ENCODE measurements at places on chromosomes 4 and X.

GRCh38 chr4:14887842-14888433 is 114.3 kb upstream of the CPEB2 start:
- DNase-seq: no peak

DNA sequence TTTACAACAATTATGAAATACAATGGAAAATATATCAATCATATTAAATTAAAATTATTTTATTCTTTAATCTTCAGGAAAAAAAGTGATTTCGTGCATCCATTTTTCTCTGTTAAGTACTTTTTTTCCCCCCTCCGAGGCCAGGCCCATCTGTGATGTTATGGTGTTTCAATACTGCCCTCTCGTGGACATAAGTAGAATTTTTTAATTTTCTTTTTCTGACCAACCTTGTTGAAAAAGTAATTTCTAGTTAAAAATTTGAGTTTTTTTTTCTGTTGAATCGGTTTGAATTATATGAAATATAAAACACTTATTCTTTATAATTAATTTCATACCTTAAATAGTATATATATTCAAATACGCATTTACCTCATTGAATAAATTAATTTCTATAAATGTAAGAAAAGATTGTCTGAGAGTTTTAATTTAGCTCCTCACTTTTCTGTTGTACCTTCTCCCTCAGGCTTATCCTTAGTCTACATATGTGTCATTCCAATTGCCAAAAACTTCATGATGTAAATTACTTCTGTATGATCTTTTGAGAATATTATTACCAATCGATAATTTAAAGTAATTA is 175.8 kb upstream of the TECRL start:
- DNase-seq: peak; percentile 24

GRCh38 chrX:153549807-153550206 is 32.4 kb downstream of the ATP2B3 start:
- DNase-seq: no peak

- peak; percentile 13 for DNase-seq
These were observed 54.3 kb downstream of the NRK start for GRCh38 chrX:105876658-105877057.

GRCh38 chr4:146640021-146640464 is 1.4 kb downstream of the POU4F2 start:
- DNase-seq: no peak

- no peak for DNase-seq
These were observed at the start of gene PWWP3B for GRCh38 chrX:106168107-106168506. Gene PWWP3B, plus strand, starts transcription at chrX:106168305. Its CDS starts 37,128 bp downstream, at chrX:106205433.

DNA sequence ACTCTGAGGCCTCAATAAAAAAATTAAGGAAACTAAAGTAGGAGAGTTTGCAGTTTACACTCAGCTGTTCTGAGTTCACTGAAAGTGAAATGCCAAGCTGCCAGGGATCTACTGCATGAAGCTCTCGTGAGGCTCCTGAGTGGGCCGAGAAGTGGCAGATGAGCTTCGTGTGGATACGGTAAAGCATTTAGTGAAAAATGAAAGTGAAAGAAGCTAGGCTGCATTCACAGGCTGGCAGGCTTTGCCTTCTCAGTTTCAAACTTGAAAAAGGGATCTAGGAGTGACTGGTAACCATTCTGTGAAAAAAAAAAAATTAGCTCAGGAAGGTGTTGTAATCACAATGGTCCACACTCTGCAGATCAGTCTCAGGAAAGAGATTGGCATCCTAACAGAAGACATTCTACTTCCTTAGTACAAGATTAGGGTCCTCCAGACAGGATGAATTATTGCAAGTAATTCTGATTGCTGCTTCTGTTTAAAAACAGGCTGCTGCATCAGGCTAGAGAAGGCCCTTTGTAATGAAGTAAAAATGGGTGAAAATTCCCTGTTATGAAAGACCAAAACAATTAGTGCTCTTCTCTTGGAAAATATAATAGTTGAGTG is 679.9 kb downstream of the RPA4 start:
- peak; percentile 90 for DNase-seq

DNA sequence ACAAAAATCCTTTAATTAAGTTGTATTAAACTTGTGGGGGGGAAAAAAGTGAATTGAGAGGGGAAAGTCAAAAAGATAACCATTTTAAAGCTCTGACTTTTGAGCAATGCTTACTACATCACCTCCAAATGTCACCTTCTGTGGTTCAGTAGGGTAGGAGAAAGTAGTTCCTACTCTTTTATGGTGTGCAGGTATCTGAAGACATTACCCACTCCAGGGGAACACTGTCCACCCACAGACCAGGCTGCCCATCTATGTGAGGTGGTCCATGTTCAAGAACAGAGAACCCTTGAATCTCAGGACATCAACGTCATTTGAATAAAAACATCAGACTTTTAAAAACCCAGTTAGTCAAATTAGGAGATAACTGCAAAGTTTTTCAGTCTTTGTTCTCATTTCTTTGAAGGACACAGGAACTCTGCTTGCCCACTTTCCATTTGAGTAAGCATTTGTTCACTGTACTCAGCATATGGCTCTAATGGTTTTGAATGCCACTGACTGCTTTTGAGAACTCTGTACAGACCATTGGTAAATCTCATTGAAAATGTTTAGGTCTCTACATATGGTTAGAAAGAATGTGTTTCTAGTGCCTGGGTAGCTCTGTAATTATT is 18.4 kb downstream of the NMU start:
- DNase-seq: no peak

DNA sequence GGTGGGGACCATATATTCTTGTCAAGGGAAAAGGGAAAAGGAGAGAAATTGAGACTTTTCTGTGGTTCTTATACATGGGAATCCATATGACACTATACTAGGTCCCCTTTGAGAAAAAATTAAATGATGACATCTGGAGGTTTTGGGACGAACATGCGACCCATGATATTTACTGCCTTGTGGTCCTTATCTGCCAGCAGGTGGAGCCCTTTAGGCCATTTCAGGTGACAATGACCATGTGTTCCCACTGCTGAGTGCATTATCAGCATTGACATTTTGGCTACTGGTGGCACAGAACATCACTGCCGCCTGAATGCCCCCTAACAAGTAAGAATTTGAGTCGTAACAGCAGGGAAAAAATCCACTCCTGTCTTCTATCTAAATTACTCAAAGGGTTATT is 843.4 kb downstream of the FSTL5 start:
- peak; percentile 68 for DNase-seq

DNA sequence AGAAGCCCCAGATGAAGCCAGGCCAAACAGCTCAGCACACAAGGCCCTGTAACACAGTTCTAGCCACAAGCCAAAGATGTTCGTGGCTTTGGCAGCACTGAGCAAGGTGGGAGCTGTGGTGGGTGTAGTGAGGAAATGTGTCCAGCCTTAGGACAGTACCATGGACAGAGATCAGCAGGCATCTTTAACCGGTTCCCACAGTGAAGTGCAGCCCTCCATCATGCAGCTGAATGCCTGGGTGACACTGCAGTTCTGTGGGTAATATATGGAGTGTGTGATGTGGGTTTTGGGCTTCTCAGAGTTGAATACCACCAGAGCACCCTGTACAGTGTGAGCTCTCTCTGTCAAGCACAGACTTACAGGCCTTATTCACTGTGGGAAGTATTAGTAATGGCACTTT is 6.0 kb upstream of the NEXMIF start:
- DNase-seq: no peak

GRCh38 chrX:106976416-106976815 is 23.6 kb downstream of the MORC4 start:
- DNase-seq: no peak

GRCh38 chr4:4781936-4782707 is 77.3 kb upstream of the MSX1 start:
- DNase-seq: peak; percentile 5

DNA sequence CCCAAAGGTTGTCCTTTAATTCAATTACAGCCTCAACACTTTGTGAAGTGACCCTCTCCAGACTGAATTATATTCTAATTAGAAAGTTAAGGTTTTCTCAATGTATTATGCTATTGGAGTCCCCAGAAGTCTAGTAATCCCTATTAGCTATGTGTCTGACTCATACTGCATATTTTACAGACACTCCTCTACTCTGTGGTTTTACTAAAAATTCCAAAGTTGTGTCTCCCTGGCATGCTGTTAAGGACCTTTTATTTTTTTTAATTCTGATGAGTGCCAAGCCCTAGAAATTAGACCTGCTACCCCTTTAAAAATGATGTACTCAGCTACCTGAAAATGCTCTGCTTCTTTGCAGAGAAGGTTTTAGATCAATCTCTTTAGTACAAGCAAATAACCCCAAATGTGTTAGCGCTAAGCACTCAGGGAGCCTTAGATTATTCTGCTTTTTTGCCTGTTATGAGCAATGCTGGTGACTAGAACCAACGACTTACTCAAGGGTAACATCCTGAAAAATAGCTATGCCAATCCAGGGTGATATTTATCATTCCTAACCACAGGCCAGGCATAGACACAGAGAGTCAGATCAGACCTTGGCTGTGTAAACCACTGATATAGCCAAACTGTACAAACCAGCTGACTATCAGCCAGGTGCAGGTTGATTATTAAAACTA is 26.1 kb upstream of the CXCL13 start:
- DNase-seq: no peak

GRCh38 chr4:88908003-88908402 is 149.0 kb downstream of the FAM13A start:
- DNase-seq: no peak

DNA sequence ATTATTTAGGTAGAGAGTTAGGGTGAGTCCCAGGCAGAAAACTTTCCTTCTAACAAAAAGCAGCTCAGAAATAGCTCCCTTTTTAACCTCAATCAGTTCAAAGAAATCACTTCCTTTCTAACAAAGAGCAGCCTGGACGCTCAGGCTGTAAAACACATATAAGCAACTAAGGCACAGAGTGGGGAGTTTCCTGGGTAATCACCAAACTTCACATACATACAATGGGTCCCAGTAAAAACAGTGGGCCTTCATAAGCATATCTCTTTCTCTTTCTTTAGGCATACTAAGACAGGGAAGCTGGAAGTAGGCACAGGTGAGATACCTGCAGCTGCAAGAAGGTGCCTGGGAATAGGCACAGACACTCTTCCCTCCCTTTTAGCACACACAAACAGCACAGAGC is 4.9 kb upstream of the NAF1 start:
- DNase-seq: no peak

- DNase-seq: peak; percentile 58
These were observed 68.0 kb upstream of the ATXN3L start for GRCh38 chrX:13387666-13388494.

DNA sequence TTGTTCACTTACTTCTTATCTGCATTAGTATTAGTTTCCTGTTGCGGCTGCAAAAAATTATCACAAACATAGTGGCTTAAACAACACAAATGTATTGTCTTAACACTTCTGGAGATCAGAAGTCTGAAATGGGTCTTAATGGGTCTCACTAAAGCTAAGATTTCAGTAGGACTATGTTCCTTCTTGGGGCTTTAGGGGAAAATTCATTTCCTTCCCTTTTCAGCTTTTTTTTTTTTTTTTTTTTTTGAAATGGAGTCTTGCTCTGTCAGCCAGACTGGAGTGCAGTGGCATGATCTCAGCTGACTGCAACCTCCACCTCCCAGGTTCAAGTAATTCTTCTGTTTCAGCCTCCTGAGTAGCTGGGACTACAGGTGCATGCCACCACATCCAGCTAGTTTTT is 78.1 kb upstream of the KLF3 start:
- peak; percentile 45 for DNase-seq

DNA sequence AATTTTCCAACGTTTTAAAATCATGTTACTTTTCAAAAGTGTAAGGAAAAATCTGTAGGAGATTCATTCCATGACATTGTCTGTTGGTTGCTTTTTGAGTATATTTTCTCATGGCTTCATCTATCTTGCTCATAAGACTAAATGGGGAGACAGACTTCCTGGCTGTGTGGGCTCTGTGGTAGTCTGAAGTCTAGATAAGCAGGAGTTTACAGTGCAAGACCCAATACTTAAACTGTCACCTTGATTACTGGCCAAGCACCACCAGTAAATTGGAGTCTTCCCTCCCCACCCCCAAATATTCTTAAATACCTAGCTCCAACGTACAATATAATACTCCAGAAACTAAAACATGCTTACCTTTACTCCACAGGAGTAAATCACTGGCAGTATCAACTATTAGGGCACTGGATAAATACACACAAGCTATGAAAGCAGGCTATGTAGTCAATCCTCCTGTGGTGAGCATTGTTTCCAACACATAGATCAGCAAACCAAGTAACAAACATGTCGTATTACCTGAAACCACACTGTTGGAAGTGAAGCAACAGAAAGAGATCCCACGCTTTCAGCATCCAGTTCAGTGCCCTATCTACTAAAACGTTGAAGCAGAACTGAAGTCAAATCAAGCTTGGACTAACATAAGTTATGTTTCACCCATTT is 6.2 kb downstream of the HNRNPD start:
- peak; percentile 51 for DNase-seq

DNA sequence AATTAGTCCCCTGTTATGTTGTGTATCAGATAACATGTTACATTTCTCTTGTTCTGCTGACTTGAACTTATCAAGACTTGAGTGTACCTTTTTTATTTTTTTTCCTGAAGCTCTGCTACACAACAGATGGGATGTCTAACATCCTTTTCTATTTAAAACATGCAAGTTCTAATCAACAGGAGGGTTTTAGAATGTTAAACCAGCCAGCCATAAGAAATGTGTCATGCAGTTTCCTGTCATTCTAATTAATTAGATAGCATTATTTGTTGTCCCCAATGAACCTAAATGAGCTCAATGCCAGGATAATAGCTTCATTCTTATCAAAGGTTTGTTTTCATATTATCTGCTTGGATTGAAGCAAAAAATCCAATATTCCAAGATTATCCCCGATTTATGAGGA is 958.2 kb downstream of the PCDH7 start:
- DNase-seq: no peak

DNA sequence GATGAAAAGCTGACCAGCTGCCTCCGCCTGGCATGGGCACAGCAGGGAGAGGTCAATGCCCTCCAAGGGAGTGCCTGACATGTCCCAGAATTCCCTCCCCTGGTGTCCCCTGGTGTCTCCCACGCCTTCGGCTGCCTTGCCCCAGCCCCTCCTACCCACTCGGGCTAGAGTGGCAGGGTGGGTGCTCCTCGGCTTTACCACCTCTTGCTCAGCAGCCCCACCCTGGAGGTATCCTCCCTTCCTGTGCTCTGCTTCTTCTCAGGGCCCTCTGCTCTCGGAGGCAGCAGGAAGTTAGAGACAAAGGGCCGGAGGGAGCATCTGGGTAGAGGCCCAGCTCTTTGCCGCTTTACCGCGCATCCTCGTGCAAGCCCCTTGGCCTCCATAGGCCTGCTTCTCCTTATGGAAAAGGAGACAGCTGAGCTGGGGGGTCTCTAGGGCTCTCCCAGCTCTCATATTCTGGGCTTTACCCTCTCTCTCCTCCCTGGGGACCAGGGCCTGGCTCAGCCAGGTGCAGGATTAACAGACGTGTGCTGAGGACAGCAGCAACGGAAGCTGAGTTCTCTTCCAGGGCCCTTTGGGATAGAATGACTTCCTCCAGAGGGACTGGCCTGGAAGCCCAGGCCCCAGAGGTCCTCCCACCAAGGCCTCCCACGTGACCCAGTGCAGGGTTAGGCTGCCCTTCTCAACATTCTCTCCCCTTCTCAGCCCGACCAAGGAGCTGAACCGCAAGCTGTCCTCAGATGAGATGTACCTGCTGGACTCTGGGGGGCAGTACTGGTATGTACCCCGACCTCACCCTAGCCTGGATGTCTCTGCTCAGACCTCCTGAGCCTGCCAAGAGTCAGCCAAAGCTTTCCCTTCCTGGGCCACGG is 17.2 kb downstream of the XPNPEP2 start:
- no peak for DNase-seq

GRCh38 chr4:38867478-38868058 is at the start of gene FAM114A1:
Gene FAM114A1, plus strand, starts transcription at chr4:38867806. Its CDS starts 10,273 bp downstream, at chr4:38878079.
- peak; percentile 36 for DNase-seq

- DNase-seq: no peak
These were observed 497.1 kb downstream of the SMARCA1 start for GRCh38 chrX:129026202-129026601.

- DNase-seq: no peak
These were observed 114.6 kb upstream of the ADGRL3 start for GRCh38 chr4:61085534-61085933.

- peak; percentile 26 for DNase-seq
These were observed 423.5 kb upstream of the CTSO start for GRCh38 chr4:156377036-156377710.

Measured in common myeloid progenitor, CD34-positive (primary cell).